Stimulated activated CD8-positive, alpha-beta memory T cell treated with anti-CD3 and anti-CD28 coated beads, Interleukin-7, amount 100 ng/mL, for 1 hour (primary cell): ENCODE measurements at places on chromosomes 1 and 21.

- DNase-seq, result no peak
Observed at GRCh38 chr1:15110128-15110866, 43.2 kb upstream of the TMEM51 start.

GRCh38 chr1:182778862-182779261, 10.7 kb upstream of the NPL start:
- no peak for DNase-seq

DNA sequence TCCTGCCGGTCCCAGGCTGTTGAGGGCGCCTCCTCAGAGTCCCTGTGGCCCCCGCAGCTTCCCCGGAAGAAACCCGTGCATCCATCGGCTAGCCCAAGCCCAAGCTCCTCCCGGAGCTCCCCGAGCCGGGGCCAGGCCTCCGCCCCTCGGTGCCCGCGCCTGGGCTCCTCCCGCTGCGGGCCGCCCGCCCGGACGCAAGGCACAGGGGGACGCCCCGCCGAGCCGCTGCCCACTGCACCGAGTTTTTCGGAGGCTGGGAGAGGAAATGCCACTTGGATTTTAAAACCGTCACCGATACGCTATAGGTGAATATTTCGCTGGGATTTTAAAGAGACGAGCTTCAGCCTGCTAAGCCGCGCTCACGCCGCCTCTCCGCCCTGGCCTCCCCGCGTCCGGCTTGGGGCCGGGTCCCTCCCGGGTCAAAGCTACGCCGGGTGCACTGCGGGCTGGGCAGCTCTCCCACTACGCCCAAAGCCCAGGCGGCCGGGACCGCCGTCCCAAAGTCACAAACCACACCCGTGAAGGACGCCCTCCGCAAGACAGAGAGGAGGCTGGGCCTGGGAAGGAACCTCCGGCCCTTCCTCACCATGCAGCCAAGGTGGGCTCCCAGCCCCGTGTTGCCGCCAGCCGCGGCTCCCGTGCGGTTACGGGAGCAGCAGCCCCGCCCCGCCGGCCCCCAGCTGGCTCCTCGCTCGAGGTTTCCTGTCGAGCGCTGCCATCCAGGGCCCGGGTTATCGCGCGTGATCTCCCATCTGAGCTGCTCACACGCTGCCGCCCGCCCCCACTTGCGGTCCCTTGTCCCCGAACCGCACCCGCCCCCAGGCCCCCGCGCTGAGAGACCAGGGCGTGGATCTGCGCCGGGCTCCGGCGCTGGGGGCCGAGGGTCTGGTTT, 63.2 kb downstream of the CD247 start:
- peak; percentile 52 for DNase-seq

- no peak for DNase-seq
Observed at GRCh38 chr1:101520302-101520701, 283.5 kb downstream of the S1PR1 start.

DNA sequence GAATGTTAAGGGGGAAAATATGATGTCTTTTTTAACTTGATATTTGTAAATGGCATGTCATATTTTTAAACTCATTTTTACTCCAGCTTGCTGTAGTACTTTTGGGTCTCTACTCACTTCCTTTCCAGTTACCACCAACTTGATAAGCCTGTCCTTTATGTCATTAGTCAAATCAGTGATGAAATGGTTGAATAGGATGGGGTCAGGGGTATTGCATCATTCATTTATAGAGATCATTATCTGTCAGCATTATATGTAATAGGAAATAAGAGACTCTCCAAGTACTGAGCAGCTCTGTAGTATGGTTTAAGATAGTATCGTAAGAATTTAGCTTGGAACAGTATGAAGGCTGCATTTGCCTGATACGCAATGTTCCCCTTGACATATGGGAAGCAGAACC, 227.3 kb downstream of the BRINP3 start:
- no peak for DNase-seq

DNA sequence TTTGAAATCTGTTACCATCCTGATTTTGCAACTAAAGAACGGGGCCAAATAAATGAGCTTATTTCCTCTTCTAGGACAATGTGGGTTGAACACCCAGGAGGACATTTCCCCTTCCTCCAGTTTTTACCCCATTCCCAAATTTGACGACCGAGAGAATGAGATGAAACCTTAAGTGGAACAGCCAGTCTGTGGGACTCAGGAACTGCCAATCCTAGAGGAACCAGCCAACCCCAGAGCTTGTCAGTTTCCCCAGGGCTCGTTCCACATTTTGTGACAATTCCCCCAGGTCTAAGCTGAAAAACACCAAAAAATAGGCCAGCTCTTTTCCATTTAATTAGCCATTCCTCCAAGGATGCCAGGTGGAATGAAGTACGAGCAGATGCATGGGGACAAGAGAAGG, 21.3 kb upstream of the MAPKAPK2 start:
- no peak for DNase-seq

GRCh38 chr1:230261928-230262650, 164.0 kb downstream of the PGBD5 start:
- DNase-seq, result no peak

DNA sequence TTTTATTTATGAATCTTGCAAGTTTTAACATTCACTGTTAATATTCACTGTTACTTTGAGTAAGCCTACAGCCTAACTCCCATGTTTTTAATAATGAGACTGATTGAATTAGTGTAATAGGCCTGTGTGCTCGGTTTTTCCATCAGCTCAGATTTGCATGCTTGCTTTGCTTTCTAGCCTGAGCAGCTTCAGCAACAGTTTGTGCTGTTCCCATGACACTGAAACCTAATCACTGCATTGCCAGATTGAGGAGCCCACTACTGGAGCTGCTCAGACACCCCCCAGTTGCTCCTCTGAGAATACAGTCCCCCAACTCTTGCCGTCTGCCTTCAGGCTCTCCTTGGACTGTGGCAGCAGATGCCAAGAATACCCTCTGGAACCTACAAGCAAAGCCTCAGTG, 695.4 kb downstream of the BRINP3 start:
- DNase-seq, result no peak

GRCh38 chr1:21758614-21759013, 24.3 kb downstream of the USP48 start:
- DNase-seq, result no peak

DNA sequence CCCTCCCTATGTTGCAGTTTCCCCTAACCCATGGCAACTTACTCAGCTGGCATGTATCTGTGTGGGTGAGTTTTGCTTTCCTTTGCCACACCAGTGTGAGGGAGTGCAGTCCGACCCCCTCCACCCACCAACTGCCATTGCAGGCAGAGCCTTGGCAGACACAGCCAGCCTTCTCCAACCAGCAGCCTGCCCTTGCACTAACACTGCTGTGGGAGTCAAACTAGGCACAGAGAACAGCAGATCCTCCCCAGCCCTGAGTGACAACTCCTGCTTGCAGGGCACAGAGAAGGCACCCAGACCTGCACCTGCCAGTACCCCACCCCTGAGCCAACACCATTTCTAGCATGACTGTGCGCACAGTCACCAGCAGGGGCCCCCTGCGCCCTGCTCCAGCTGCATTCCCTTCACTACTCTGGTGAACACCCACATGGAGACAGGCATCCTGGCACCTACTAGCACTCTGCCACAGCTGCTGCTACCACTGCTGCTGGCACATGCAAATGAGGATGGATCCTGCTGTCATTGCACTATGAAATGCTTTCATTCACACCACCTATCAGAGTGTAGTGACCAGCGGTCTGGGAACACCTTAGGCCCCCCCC, 98.4 kb downstream of the MAGI3 start:
- no peak for DNase-seq

GRCh38 chr21:45525153-45525909, 16.9 kb downstream of the SLC19A1 start:
- DNase-seq, result no peak

GRCh38 chr1:244313346-244313745, 138.4 kb downstream of the ADSS2 start:
- no peak for DNase-seq

DNA sequence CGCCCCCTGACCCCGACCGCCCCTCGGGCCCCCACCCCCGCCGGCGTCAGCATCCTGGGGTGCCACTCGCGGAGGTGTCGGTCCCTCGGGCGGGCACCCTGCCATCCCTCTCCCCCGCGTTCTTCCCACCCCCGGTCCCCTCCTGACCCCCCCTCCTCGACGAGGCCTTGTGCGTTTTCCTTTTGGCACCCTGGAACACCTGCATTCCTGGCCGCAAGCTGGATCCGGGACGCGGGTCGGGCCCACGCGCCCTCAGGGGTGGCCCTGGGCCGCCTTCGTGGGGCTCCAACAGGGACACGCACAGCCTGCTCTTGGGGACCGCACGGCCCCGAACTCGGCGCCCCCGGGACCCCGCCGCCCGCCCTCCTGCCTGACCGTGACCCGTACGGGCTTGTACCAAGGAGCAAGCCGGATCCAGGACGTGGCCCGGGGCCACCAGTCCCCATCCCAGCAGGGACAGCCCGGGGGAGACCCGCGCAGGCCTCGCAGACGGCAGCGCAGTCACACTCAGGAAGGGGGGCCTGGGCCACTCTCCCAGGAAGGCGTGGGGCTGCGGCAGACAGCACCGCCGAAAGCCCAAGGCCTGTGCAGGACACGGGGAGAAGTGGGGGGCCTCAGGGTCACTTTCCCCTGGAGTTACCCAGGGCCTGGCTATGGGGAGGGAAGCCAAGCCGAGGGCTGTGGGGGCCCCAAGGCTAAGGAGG, 579 bp upstream of the SLC19A1 start:
- DNase-seq, result no peak

GRCh38 chr21:33945652-33946270, 30.2 kb upstream of the ATP5PO start:
- DNase-seq, result no peak

GRCh38 chr1:203744075-203744972, 20.7 kb upstream of the LAX1 start:
- DNase-seq, result no peak

DNA sequence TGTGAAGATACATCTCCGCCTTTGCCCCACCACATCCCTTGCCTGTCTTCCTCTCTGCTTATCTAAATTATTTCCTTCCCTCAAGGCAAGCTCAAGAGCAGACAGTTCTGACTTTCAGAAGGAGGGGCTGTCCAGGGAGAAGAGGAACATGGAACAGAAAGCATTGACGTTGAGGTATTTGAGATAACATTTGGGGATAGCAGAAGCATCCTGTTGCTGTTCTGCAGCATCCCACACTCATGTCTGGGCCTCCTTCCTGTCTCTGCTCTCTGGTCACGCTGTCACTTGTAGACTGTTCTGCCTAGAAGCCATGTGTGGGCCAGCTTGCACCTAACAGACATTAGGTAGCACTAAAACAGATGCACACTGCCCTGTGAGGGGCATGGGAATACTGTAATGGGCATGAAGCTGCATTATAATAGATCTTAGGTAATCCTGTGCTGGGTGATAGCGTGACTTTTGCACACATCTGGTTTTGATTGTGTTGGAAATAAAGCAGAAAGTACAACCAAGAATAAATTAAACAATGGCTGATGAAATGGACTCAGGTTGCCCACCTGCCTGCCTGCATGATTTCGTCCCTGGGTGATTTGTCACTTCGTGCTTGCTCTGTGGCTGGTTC, 660 bp upstream of the RD3 start:
- no peak for DNase-seq

GRCh38 chr1:160777486-160778089, 18.4 kb upstream of the LY9 start:
- DNase-seq, result no peak

- no peak for DNase-seq
Observed at GRCh38 chr1:203751051-203751450, 13.9 kb upstream of the LAX1 start.

DNA sequence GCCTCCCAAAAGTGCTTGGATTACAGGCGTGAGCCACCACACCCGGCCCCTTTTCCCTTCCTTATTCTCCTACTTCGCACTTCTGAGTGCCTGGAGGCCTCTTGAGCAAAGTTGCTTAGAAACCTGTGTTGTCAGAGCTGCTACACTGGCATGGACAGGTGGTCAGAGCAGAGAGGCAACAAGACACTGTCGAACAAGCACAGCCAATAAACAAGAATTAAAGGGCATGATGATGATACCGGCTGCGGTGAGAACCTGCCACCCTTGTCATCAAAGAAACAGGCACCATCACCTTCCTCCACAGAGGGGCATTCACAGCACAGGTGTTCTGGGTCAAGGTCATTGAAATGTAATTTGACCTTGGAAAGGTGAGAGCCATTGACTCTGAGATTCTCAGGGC, 23.3 kb downstream of the STUM start:
- DNase-seq, result no peak

DNA sequence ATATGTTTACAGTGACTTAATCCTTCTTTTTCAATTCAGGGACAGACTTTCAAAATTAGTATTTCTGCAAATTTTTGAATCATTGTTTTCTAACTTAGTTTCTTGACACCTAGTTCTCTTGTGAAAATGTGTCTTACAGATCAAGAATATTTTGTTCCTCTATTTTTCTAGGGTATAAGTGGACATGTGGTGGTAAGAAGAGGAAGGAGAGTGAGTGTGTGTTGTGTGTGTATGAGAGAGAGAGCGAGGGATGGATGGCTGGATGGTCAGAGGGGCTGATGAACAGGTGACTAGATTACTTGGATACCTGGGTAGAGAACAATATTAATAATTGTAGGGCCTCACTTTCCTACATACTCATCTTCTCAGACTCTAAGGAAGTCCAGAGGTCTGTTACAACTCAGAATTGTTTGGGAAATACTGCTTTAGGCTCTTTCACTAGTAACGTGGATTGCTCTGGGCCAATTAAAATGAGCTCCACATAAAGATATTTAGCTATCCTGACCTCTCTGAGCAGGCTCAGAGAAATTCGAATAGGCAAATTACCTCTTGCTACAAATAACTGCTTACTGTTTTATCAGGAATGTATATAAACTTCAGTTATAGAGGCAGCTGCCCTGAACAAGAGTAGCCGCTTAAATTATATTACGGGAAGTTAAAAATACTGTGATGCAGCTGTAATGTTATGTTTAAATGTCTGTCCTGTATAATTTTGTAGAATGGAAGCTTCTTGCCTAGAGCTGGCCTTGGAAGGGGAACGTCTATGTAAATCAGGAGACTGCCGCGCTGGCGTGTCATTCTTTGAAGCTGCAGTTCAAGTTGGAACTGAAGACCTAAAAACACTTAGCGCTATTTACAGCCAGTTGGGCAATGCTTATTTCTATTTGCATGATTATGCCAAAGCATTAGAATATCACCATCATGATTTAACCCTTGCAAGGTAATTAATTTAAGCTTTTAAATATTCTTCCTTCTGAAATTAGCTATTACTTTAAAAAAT, 19.7 kb downstream of the GPSM2 start:
- DNase-seq, result no peak
